Amniotic stem cell (primary cell): ENCODE measurements at places on chromosomes 11 and 22.
A peak's percentile ranks its signal among the peaks of the same experiment; 100 is the strongest.

- peak; percentile 83 for DNase-seq
These were observed 87.3 kb downstream of the NAT10 start for GRCh38 chr11:34192481-34193401.

GRCh38 chr11:2443881-2444820 is at the start of gene TRPM5:
Gene TRPM5 (minus strand): TSS chr11:2444514. CDS start chr11:2423036, 21,478 bp downstream.
- DNase-seq = no peak

DNA sequence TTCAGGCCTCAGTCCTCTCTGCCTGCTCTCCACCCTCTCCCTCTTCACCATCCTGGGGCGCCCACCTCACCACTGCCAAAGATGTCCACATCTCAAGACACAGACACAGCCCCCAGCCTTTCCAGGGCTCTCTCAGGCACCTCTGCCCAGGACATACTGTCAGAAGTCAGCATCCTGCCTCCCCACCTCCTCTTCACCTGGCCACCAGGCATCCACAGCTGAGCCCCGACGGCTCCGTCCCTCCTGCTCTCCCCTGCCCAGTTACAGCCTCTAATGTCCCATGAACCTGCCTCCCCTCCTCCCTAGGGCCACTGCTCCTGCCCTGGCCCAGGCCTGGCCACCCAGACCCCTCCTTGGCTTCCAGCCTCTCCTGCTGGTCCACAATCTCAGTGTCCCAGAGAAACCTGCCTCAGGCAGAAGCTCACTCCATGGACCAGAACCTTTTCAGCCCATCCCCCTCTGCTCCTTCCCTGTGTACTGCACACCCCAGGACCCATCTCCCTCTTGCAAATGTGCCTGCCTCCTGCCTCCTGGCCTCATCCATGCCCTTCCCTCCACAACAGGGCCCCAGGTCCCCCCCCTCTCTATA is 3.2 kb downstream of the LTBP3 start:
- no peak for DNase-seq

- DNase-seq = no peak
These were observed 182.9 kb upstream of the CTSC start for GRCh38 chr11:88520391-88520790.

GRCh38 chr22:32123657-32124056 is 35.4 kb downstream of the C22orf42 start:
- DNase-seq = no peak

DNA sequence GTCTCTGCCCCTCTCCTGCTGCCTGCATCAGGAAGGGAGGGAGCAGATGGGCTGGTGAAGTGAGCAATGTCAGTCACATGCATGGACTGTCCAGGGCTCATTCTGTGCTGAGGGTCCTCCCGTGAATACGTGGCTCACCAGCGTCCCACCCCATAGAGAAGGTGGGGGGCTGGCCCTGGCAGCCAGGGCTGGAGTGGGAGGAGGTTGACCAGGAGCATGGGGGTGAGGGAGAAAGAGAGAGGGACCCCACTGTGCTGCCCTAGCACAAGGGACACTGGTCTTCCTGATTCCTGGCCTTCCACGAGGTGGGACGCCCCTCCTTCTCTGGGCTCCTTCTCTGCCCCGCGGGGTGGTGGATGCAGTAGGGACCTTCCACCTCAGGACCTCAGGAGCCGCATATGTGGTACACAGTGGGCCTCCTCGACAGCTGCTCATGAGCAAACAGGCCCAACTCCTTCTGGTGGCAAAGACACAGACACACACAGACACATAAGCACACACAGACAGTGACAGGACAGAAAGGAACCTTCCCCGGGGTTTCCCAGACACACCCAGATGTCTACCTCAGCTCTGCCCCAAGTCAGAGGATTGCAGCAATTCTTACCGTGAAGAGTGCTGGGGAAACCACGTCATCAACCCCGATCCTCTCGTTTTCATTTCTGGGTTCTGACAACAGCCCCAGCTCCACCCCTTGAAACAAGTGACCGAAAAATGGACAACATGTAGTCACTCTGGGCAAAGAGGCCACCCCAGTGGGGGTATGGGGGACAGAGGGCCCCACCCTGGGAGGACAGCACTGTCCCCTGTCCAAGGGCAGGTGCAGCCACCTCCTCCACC is 3.6 kb upstream of the APOBEC3A start:
- DNase-seq = no peak

DNA sequence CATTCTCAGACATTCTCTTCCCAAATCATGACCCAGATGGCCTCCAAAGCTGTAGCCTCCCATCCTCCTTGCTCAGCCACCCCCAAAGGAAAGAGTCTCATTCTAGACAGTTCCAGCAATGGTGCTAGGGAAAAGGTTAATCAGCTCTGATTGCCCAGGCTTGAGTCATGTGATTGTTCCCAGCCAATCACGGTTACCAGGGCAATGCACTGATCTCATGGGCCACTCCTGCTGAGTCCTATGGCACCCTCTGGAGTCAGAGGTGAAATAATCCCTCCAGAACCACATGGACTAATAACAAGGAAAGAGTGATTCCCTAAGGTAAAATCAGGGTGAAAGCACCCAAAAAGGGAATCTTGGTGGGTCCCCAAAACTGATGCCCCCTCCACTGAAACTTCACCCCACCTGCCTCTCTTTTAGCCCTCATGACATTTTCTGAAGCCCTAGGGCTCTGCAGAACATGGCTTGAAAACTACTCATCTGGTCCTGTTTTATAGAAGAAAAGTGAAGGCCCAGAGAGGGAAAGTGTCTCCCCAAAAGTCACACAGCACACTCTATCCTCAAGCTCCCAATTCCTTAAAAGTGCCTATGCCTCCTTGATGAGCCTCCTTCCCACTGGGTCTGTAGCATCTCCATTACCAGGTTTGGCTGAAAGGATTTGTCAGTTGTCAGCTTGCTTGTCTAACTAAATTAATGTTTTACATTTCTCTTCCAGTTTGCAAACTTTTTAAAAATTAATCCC is 203.7 kb downstream of the MN1 start:
- no peak for DNase-seq
